ENCODE measurements at places on chromosomes 7 and 10.
A peak's percentile ranks its signal among the peaks of the same experiment; 100 is the strongest.

DNA sequence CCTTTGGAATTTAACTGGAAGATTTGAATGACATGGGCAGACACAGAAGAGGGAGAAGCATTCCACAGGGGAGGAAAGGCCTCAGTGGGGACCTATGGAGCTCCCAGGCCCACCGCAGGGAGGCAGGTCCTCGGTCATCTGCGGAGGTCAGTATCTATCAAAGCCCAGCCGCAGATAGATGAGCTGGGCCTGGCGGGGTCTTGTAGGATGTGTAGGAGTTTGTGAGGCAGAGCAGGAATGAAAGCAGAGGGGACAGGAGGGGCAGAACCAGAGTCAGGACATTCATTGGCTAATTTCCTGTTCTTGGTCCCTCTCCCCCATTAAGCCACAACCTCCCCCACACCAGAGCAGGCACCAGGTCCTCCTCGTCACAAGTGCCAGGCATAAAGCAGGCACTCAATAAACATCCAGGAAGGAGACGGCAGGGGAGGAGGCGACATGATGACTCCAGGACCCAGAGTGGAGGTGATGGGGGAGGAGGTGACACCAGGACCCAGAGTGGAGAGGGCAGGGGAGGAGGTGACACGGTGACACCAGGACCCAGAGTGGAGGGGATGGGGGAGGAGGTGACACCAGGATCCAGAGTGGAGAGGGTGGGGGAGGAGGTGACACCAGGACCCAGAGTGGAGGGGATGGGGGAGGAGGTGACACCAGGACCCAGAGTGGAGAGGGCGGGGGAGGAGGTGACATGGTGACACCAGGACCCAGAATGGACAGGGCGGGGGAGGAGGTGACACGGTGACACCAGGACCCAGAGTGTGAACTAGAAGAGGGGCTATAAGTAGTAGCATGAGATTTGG is 83.7 kb upstream of the PDGFA start:
- no peak for DNase-seq

GRCh38 chr10:7111561-7111960 is 299.3 kb downstream of the SFMBT2 start:
- no peak for DNase-seq

DNA sequence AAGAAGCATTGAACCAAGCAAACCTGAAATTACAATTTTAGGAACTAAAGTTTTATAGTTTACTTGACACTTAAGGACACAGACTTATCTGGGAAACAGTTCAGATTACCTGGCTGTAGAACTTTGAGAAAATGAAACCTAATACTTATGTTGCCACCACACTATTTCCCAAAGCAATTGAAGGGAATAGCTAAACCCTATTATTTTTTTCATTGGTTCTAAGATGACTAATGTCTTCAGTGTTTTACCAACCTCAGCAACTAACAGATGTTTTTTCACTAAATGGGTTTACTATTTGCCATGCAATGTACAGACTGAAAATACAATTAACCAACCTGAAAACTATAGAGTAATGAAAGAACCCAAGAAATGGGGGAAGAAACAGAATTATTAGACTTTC is 689.6 kb downstream of the SORCS1 start:
- no peak for DNase-seq

GRCh38 chr7:31663072-31663471 is 23.9 kb upstream of the PPP1R17 start:
- no peak for DNase-seq

DNA sequence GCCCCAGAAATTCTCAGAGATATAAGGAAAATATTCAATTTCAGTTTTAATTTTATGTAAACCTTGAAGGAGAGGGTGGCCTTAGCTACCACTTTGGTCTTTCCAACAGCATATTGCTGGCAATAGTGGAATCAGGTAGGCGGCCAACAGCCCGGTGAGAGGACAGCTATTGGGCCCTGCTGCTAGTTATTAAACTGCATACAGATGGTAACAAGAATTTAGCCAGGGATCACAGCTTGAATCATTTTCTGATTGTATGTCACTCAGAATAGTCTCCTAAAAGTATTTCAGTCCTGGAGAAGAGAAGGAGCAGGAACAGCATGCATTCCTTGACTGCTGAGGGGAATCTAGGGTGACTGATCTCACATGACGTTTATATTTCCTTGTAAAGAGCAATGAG is 261.4 kb upstream of the SMIM30 start:
- no peak for DNase-seq

- no peak for DNase-seq
Observed at GRCh38 chr7:25552998-25553397, 324.7 kb upstream of the NPVF start.

DNA sequence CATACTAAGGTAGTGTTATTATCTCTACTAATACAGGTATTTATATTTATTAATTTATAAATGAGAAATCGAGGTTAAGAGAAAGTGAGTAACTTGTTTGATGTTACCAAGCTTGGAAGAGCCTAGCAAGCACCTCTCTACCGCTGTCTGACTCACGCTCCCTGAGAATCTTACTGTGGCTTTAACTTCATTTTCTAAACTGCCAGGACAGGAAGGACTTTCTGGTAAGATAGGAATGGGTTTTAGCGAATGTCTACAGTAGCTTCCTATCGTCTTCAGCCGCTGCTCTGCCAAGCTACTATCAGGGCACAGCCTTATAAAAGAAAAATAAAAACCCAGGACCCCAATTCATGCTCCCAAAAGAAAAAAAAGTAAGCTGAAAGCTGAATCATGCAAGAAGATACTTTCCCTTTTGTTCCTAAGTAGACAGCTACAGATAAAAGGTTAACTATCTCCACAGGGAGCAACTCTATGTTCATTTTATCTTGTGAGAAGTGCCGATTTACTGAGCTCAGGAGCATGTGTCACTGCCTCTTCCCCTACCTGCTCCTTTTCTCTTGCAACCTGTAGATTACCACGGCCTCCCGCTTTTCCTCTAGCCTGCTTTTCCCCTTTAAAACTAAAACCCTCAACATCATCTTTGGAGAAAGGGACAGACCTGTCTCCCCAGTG is 60.2 kb downstream of the THNSL1 start:
- no peak for DNase-seq

DNA sequence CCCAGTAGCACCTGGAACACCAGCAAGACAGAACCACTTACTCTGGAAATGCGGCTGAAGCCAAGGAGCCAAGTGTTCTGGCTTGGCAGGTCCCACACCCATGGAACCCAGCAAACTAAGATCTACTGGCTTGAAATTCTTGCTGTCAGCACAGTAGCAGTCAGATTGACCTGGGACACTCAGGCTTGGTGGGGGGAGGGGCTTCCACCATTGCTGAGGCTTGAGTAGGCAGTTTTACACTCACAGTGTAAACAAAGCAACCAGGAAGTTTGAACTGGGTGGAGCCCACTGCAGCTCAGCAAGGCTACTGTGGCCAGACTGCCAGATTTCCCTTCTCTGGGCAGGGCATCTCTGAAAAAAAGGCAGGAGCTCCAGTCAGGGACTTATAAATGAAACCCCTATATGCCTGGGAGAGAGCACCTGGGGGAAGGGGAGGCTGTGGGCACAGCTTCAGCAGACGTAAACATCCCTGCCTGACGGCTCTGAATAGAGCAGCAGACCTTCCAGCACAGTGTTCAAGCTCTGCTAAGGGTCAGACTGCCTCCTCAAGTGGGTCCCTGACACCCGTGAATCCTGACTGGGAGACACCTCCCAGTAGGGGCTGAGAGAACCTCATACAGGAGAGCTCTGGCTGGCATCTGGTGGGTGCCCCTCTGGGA is 121.2 kb downstream of the MTERF1 start:
- no peak for DNase-seq

- DNase-seq = no peak
Observed at GRCh38 chr7:27464970-27465369, 197.7 kb downstream of the HIBADH start.

- DNase-seq = no peak
Observed at GRCh38 chr10:74026428-74027015, 28.6 kb downstream of the VCL start.

DNA sequence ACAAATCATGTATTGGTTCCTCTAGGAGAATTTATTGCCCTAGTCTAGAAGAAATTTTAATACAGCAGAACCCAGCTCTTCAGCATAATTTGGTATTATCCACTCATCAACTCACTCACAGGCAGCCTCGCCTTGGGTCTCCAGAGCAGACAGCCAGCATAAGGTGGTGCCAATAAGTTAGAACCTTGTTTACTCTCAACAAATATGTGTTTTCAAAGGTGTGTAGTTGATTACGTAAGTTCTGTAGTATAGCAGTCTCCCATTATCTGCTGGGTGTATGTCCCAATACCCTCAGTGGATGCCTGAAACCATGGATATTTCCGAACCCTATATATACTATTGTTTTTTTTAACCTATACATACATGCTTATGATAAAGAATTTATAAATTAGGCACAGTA is 522.5 kb upstream of the LRRN3 start:
- no peak for DNase-seq

- no peak for DNase-seq
Observed at GRCh38 chr10:57161157-57161556, 800.1 kb upstream of the ZWINT start.

- DNase-seq = peak; percentile 13
Observed at GRCh38 chr7:114663502-114663901, 248.9 kb downstream of the FOXP2 start.

DNA sequence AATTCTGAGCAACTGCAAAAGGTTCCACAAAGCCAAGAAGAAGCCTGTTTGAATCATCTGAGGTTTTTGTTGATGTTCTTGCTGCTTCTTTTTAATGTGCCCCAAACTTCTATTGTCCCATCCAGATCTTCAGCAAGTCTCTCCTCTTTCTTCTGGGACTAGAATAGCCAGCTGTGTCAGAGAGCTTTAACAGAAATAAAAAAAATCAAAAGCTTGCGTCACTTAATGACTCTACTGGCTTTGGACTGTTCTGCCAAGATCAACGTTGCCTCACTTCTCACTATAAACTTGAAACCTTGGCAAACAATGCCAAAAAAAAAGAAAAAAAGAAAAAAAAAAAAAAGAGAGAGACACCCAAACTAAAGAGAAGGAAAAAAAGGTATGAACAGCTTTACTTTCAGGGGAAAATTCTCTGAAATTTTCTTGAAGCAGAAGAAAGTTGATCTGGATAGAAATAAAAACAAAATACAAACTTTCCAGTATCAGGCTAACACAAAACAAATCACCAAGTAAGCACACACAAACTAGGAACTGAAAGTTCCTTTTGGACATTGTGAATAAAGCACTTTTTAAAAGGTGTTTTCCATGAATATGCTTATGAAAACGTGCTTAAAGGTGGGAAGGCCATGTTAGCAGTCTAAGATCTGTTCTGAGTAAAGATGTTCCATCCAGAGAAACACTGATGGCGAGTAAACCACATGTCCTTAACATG is 14.8 kb downstream of the USP54 start:
- DNase-seq = no peak

DNA sequence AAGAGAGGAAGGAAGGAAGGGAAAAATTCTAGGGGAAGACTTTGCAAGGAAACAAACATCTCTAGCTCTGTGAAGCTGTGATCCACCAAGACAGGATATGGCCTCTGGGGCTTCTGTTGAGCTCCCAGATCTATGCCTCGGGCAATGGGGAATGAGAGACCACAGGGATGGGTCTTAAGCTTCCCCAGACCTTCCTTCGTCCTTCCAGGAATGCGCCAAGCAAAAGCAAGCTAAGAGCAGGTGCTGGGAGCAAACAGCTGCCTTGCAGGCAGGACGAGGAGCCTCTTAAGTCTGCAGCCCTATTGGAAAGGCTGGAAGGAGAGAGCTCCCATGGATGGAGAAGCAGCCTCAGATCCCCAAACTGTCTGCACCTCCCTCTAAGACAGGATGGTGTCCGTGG is 21.9 kb upstream of the ELN start:
- no peak for DNase-seq

DNA sequence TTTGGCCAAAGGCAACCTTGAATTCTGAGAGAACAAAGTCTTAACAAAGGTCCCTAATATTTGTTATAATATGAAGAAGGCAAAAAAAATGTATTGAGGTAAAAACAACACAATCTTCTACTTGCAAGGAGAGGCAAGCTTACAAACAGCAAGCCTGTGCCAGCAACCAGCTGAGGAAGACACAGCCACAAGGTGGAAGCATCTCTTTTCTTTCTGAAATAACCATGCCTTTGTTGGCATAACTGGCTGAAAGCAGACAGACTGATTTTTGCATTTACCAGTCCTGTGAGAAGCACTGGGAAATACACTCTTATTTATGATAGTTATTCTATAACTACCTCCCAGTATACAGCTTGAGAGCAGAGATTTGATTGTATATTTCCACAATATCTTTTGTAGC is 292.0 kb downstream of the PHTF2 start:
- no peak for DNase-seq

DNA sequence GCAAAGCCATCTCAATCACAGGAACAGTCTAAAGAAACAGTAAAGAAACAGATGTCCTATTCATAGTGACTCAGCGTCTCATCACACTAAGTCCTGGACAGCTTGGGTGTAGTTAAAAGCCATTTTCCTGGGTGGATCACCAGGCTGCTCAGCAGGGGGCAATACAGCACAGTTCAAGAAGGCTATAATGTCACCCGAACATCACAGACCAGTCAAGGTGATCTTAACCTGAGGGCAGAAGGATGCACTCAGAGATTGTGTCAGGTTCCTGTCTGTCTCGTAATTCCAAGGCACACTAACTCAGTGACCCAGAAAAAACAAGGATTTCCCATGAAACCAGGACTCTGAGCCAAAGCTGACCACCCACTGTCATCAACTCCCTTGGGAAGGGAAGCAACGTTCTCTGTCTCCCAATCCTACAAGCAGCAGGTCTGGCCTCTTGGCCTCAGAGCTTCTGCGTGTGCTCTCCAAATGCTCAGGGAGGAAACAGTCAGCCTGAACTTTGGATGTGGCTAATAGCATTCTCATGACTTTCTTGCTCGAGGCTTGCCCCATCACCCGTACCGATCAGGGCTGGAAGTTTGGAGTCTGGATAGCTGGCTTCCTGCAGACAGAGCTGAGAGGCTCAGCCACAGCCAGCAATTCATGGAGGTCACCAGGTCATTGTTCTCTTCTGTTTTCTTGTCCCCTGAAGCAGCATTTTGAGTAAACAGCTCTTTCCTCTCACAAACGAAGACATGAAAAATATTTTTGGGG is 90.4 kb upstream of the FAM171A1 start:
- no peak for DNase-seq

- no peak for DNase-seq
Observed at GRCh38 chr7:114653364-114654088, 238.9 kb downstream of the FOXP2 start.

- DNase-seq = no peak
Observed at GRCh38 chr10:111725050-111725449, 458.5 kb downstream of the GPAM start.

- no peak for DNase-seq
Observed at GRCh38 chr10:95987685-95988426, 55.5 kb upstream of the CCNJ start.

DNA sequence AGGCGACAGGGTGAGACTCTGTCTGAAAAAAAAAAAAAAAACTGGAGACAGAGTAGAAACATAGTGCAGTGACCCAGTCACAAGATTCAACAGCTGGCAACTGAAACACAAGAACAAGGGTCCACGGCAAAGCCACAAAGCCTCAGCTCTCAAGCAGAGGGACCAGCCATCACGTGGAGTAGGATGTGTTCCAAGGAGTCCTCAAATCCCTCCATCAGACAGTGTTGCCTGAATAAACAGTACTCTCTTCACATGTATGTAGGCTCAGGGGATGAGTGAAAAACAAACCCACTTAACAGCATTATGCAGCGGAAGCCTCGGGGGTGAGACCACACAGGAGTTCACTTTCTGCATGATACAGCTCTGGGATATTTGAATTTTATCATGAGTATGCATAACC is 62.0 kb downstream of the SLIT1 start:
- DNase-seq = no peak

GRCh38 chr10:72038458-72039001 is 49.8 kb downstream of the SPOCK2 start:
- no peak for DNase-seq

All from NCI-H1048 (cell line).